ENCODE measurements at places on chromosomes 4 and X. TPM values are rescaled to one million over a fixed set of nuclear protein-coding genes. Genes with fewer than 3 reads are reported as not detected.

TNIP2 gene
- 57.9 TPM for total RNA-seq

S100G gene
- not detected for total RNA-seq

FHDC1 gene
- 2.3 TPM for total RNA-seq

WAS gene
- 0.16 TPM for total RNA-seq

STARD8 gene
- total RNA-seq, result 0.16 TPM

RAB28 gene
- total RNA-seq, result 21.2 TPM

FRMPD3 gene
- not detected for total RNA-seq

NUP62CL gene
- total RNA-seq, result 3.5 TPM

MAGEA12 gene
- not detected for total RNA-seq

PRRG3 gene
- not detected for total RNA-seq

XG gene
- 11.8 TPM for total RNA-seq

UBQLN2 gene
- total RNA-seq, result 15.2 TPM

PAGE1 gene
- total RNA-seq, result not detected

CFAP47 gene
- not detected for total RNA-seq

TCP11X2 gene
- not detected for total RNA-seq

SPANXB1 gene
- not detected for total RNA-seq

SYTL4 gene
- total RNA-seq, result 0.39 TPM

GNRHR gene
- total RNA-seq, result not detected

TLR7 gene
- not detected for total RNA-seq

SH3D19 gene
- 25.2 TPM for total RNA-seq

SYTL5 gene
- total RNA-seq, result 0.04 TPM

TMSB15B gene
- total RNA-seq, result 18.3 TPM

PRR32 gene
- total RNA-seq, result not detected

OTUD6A gene
- not detected for total RNA-seq

GRIA3 gene
- 2.0 TPM for total RNA-seq

NHS gene
- 3.7 TPM for total RNA-seq

Data from hair follicular keratinocyte (primary cell).